Effector CD4-positive, alpha-beta T cell (primary cell): ENCODE measurements at places on chromosomes 2 and 18.

GRCh38 chr2:172674034-172674967 is 61.3 kb upstream of the RAPGEF4 start:
- DNase-seq, result no peak

DNA sequence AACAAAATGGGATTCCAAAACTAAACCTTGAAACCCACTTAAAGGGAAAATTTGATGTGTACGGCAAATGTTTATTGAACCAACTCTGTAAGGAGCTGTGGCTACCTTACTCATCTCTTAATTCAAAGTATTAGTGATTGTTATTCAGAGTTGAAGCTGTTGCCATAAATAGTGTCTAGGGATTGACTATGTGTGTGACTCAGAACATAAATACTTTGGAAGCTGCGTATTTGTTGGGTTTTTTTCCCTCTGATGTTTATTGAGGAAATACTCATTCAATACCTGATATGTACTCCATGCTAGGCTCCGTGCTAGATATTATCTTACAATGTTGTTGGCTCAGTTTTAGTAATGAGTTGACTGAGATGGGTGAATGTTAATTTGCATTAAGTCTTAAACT is 90.4 kb downstream of the PTRHD1 start:
- DNase-seq, result no peak

DNA sequence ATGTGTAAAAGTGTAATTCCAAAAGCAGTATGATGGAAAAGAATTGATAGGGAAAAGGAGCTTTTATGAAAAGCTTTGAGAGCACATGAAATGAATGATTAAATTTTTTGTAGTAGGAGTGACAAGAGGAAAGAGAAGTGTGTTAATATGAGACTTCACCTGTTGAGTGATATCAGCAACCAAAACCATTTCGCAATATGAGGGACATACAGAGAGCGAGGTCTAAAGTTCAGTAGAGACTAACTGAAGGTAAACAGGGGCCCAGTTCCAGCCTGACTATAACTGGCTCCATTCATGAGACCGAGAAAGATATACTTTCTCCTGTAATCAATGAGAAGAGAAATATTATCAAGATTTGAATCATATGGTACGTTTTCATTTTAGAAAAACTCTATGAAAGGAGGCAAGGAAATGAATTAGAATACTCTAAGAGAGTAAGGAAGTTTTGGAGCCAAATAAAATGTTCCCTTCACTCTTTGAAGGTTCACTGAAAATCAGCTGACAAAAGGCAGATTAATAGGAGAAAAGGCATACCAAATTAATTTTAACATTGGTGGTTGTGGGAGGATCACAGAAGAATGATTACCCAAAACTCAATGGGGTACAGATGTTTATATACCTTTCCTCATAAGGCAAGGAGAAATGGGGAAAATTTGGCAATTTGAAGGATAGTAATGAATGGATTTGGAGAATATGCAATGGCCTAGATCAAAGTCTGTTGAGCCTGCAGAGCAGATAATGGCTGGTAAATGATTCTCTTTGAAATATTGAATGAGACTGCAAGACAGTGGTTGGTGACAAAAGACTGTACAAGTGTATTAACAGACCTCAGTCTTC is 932.2 kb downstream of the TDRD15 start:
- DNase-seq, result no peak

DNA sequence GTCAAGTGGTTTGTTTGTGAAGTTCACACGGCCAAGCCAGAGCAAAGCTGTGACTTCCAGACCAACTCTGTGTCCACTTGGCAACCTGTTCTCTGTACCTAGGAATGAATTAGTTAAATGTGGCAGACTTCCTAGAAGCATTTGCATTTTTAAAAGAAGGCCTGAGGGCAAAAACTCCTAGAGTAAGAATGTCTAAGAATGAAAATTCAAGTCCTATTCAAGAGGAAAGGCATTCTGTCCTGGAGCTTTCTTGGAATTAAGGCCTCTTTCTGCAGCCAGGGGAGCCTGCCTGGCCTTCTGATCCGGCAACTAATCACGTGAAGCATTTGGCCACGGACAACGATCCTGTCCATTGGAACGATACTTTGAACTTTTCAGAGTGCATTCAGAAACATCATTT is 155.0 kb downstream of the SETBP1 start:
- DNase-seq, result no peak

DNA sequence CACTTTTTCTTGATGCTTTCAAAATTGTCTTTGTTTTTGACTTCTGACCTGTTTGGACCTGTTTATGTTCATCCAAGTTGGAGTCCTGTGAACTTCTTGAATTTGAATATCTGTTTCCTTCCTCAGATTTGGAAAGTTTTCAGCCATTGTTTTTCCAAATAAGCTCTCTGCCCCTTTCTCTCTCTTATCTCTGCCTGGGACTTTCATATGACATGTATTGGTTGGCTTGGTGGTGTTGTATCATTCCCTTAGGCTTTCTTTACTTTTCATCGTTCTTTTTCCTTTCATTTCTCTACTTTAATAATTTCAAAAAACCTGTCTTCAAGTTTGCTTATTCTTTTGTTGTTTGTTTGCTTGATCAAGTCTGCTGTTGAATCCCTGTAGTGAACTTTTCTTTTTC is 60.1 kb upstream of the LDLRAD4 start:
- DNase-seq, result no peak
